ENCODE measurements at places on chromosomes 2 and 18.
A peak's percentile ranks its signal among the peaks of the same experiment; 100 is the strongest.

- peaks cover 15% of the 10 kb centered on the region for H3K4me1 ChIP-seq
- no peaks in the 10 kb centered on the region for H3K36me3 ChIP-seq
- no peak overlapping the region for H3K4me3 ChIP-seq
- DNase-seq = peak; percentile 57
- H3K27ac ChIP-seq = peak overlapping the region; percentile 59
Measured at GRCh38 chr2:241309684-241310117, 5.8 kb downstream of the HDLBP start.

GRCh38 chr2:12479065-12479601 is 237.6 kb upstream of the TRIB2 start:
- H3K36me3 ChIP-seq = no peaks in the 10 kb centered on the region
- no peaks in the 10 kb centered on the region for H3K27me3 ChIP-seq
- H3K4me1 ChIP-seq = no peaks in the 10 kb centered on the region
- H3K27ac ChIP-seq = no peak overlapping the region
- DNase-seq = no peak
- H3K4me3 ChIP-seq = no peak overlapping the region

GRCh38 chr2:1233281-1233680 is 180.0 kb upstream of the TPO start:
- H3K27me3 ChIP-seq = no peaks in the 10 kb centered on the region
- H3K27ac ChIP-seq = no peak overlapping the region
- DNase-seq = no peak

DNA sequence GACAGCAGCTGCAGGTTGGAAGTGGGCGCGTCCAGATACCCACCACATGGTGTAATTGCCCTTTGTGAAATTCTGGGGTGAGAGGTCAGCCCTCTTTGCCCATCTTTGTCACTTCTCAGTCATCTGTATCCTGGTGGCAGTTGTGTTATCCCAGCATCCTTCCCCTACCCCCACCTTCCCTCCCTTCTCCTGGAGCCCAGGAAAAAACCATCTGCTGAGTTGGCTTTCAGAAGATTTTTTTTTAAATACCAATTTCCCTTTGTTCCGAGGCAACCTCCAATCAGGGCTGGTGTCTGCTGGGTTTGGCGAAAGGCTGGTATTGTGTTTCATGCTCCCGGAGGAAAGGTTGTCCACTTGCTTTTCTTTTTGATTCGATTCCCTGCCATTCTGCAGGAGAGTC is 35.2 kb downstream of the SETBP1 start:
- H3K4me3 ChIP-seq = no peak overlapping the region
- H3K27ac ChIP-seq = no peak overlapping the region
- no peak for DNase-seq
- no peaks in the 10 kb centered on the region for H3K4me1 ChIP-seq
- H3K36me3 ChIP-seq = peaks cover 25% of the 10 kb centered on the region
- H3K27me3 ChIP-seq = no peaks in the 10 kb centered on the region

DNA sequence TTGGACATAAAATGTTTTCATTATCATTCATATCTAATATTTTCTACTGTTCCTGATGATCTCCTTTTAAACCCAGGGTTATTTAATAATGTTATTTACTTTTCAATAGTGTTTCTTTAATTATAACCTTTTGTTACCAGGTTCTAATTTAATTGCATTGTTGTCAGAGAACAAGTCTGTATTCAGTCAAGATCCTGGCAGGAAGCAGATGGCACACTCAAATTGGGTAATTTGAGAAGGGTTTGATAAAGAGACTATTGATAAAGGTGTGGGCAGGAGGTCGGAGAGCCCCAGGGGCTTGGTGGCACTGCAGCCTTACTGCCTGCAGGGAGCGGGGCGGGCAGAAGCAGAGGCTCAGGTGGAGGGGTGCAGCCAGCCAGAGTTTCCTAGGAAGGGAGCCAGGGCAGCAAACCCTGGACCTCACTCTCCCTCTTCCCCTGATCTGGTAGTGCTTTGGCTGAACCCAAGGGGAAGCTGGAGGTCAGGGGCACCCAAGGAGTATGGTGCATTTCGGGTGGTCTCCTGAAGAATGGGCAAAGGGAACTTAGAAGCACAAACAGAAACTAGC is 2.3 kb upstream of the KIF1A start:
- peaks cover 31% of the 10 kb centered on the region for H3K27me3 ChIP-seq
- DNase-seq = no peak
- no peak overlapping the region for H3K4me3 ChIP-seq
- no peak overlapping the region for H3K27ac ChIP-seq
- no peaks in the 10 kb centered on the region for H3K36me3 ChIP-seq
- no peaks in the 10 kb centered on the region for H3K4me1 ChIP-seq

- no peak overlapping the region for H3K4me3 ChIP-seq
- peak; percentile 39 for DNase-seq
- no peaks in the 10 kb centered on the region for H3K27me3 ChIP-seq
- H3K27ac ChIP-seq = no peak overlapping the region
- no peaks in the 10 kb centered on the region for H3K4me1 ChIP-seq
Measured at GRCh38 chr2:73907840-73908452, 15.1 kb downstream of the ACTG2 start.

DNA sequence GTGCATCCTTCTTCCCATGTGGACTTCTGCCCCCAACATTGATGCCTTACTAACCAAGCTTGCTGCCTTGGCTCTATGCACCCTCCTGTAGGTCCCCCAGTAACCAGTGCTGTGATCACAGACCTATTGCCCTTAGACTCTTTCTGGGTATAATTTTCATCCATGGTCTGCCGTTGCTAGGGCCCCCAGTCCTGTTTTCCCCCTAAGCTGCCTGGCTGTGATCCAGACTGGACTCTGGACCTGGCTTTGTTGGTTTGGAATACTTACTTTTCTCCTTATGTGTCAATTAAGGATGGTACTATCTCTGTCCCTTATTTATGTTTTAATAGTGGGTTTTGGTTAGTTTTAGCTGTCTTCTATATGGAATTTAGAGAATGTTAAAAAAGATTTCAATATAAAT is 26.0 kb downstream of the ATP9B start:
- H3K4me3 ChIP-seq = no peak overlapping the region
- DNase-seq = no peak
- no peaks in the 10 kb centered on the region for H3K4me1 ChIP-seq
- H3K36me3 ChIP-seq = no peaks in the 10 kb centered on the region

- no peak for DNase-seq
- H3K27ac ChIP-seq = no peak overlapping the region
- H3K36me3 ChIP-seq = no peaks in the 10 kb centered on the region
Measured at GRCh38 chr2:149075853-149076252, 37.4 kb downstream of the LYPD6B start.
